T-helper 2 cell treated with Interferon-gamma antibody and Interleukin-4, amounts not matched to agents 5 μg/mL and 100 μg/mL, for 36 hours (primary cell): ENCODE measurements at places on chromosomes 4 and X.

DNA sequence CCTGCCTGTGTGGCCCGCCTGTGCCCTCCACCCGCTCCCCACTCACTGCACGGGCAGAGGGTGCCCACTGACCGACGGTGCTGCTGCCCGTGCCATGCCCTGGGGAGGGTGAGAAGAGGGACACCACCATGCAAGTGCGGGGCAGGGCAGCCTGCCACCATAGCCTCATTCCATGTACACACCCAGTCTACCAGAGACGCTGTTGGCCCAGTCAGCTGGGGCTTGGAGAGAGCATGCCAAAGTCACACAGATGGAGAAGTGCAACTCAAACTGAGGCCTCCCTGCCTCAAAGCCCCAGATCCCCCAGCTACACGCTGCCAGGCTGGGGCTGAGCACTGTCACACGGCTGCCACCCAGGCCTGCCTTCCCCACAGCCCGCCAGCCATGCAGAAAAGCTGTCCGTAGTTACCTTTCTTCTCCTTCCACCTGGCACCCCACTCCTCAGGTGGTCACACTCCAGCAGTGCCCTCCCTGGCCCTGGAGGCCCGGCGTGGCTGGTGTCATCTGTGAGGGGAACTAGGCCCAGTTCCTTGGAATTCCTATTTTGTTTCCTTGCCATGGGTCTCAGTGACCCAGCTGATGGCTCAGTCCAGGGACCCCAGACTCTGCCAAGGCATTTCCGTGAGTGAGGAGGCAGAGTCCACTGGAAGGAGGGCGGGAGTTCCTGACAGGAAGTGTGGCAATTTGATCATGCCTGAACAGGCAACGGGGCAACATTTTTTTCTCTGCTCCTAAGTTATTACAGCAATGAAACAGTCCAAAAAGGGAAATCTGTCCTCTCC, at the start of gene SLC2A9:
SLC2A9 (minus strand) TSS at position 627 of the 782 bp plus-strand sequence; CDS start at position 559, 68 bp downstream.
- no peak within 1 kb of the TSS for H3K4me3 ChIP-seq
- no peaks in the 10 kb centered on the region for H3K36me3 ChIP-seq
- H3K27ac ChIP-seq, result no peak within 1 kb of the TSS
- peaks cover 6% of the 10 kb centered on the region for H3K4me1 ChIP-seq
- H3K27me3 ChIP-seq, result peaks cover 1% of the 10 kb centered on the region

- H3K27me3 ChIP-seq, result no peaks in the 10 kb centered on the region
- no peaks in the 10 kb centered on the region for H3K4me1 ChIP-seq
- H3K36me3 ChIP-seq, result peaks cover 53% of the 10 kb centered on the region
Observed at GRCh38 chrX:1427756-1428155, 25.0 kb downstream of the ASMTL start.

- DNase-seq, result no peak
- H3K27me3 ChIP-seq, result no peaks in the 10 kb centered on the region
- H3K4me1 ChIP-seq, result peaks cover 19% of the 10 kb centered on the region
- peaks cover 59% of the 10 kb centered on the region for H3K36me3 ChIP-seq
Observed at GRCh38 chr4:39023059-39023458, 9.2 kb downstream of the TMEM156 start.

DNA sequence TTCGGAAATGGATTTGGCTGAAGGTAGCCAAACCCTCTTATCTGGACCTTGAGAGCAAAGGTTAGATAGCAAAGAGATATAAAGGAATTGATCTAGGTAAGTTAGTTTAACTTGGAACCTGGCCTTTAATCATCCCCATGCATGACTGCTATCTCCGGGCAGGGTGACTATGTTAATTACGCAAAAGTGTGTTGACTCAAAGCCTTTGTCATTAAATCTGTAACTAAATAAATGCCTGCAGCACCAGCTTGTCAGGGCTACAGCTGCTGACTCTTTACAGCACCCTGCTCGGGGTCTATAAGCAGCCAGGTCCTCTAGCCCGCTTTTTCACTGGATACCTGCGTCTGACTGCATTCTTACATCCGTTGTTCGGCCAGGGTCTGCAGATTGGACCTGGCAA, 201.7 kb downstream of the TBCK start:
- DNase-seq, result no peak
- H3K27me3 ChIP-seq, result no peaks in the 10 kb centered on the region
- H3K36me3 ChIP-seq, result peaks cover 29% of the 10 kb centered on the region
- no peak overlapping the region for H3K4me3 ChIP-seq
- no peaks in the 10 kb centered on the region for H3K4me1 ChIP-seq
- no peak overlapping the region for H3K27ac ChIP-seq
